ENCODE measurements at places on chromosomes 2 and 18. TPM values are rescaled to one million over a fixed set of nuclear protein-coding genes. Genes with fewer than 3 reads are reported as not detected.
A peak's percentile ranks its signal among the peaks of the same experiment; 100 is the strongest.

Gene HSBP1L1
- total RNA-seq: 18.0 TPM

Gene SLC9A4
- total RNA-seq: not detected

- no peaks in the 10 kb centered on the region for H3K36me3 ChIP-seq
- H3K4me1 ChIP-seq: no peaks in the 10 kb centered on the region
- H3K27ac ChIP-seq: no peak overlapping the region
- H3K27me3 ChIP-seq: no peaks in the 10 kb centered on the region
- no peak overlapping the region for H3K4me3 ChIP-seq
- no peak for DNase-seq
Measured at GRCh38 chr2:180630756-180631155, 349.6 kb upstream of the UBE2E3 start.

GRCh38 chr2:141529659-141530058, 601.2 kb downstream of the LRP1B start:
- H3K4me1 ChIP-seq: no peaks in the 10 kb centered on the region
- no peak overlapping the region for H3K27ac ChIP-seq
- no peaks in the 10 kb centered on the region for H3K36me3 ChIP-seq
- no peaks in the 10 kb centered on the region for H3K27me3 ChIP-seq
- no peak for DNase-seq

- H3K4me1 ChIP-seq: no peaks in the 10 kb centered on the region
- no peak overlapping the region for H3K4me3 ChIP-seq
- H3K27me3 ChIP-seq: no peaks in the 10 kb centered on the region
Measured at GRCh38 chr2:84197901-84198300, 261.2 kb downstream of the SUCLG1 start.

- H3K27ac ChIP-seq: no peak overlapping the region
- H3K4me3 ChIP-seq: no peak overlapping the region
- no peaks in the 10 kb centered on the region for H3K27me3 ChIP-seq
Measured at GRCh38 chr18:73842795-73843394, 304.7 kb downstream of the FBXO15 start.

Gene ACMSD
- not detected for total RNA-seq

GRCh38 chr18:12776821-12777471, 74.1 kb downstream of the PSMG2 start:
- no peaks in the 10 kb centered on the region for H3K36me3 ChIP-seq
- H3K4me3 ChIP-seq: no peak overlapping the region
- H3K27ac ChIP-seq: no peak overlapping the region
- no peaks in the 10 kb centered on the region for H3K4me1 ChIP-seq
- no peaks in the 10 kb centered on the region for H3K27me3 ChIP-seq

GRCh38 chr18:58325494-58325893, 281.5 kb downstream of the NEDD4L start:
- no peaks in the 10 kb centered on the region for H3K27me3 ChIP-seq
- no peak overlapping the region for H3K27ac ChIP-seq
- DNase-seq: no peak
- H3K4me1 ChIP-seq: no peaks in the 10 kb centered on the region
- H3K4me3 ChIP-seq: no peak overlapping the region
- peaks cover 14% of the 10 kb centered on the region for H3K36me3 ChIP-seq

- H3K27me3 ChIP-seq: no peaks in the 10 kb centered on the region
- H3K36me3 ChIP-seq: no peaks in the 10 kb centered on the region
- H3K4me3 ChIP-seq: no peak overlapping the region
- no peaks in the 10 kb centered on the region for H3K4me1 ChIP-seq
Measured at GRCh38 chr2:65199891-65200290, 27.7 kb upstream of the ACTR2 start.

- no peak for DNase-seq
- H3K4me1 ChIP-seq: no peaks in the 10 kb centered on the region
- no peak overlapping the region for H3K27ac ChIP-seq
- H3K36me3 ChIP-seq: no peaks in the 10 kb centered on the region
- H3K4me3 ChIP-seq: no peak overlapping the region
Measured at GRCh38 chr2:221467610-221468009, 104.5 kb downstream of the EPHA4 start.

DNA sequence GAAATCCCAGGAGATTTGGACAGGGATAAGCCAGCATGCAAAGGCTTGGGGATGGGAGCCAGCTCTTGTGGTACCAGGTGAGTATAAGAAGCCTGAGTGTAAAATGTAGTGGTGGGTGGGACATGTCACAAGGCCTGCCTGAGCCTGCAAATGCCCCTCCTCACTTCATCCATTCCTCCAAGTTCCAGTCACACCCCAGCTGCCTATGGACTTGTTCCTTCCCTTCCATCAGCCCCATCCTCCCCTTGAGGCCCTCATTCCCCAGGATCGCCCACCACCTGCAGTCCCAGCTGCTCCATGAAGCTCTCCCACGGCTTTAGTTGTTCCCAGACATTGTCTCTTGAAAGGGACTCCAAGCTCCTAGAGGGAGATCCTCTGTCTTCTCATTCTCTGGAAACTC, 81.5 kb downstream of the MARCO start:
- H3K4me1 ChIP-seq: no peaks in the 10 kb centered on the region
- H3K36me3 ChIP-seq: no peaks in the 10 kb centered on the region
- no peak for DNase-seq

Gene RBM44
- total RNA-seq: under 0.01 TPM

Gene GCG
- not detected for total RNA-seq

- no peak overlapping the region for H3K27ac ChIP-seq
- DNase-seq: no peak
- no peaks in the 10 kb centered on the region for H3K4me1 ChIP-seq
- H3K36me3 ChIP-seq: no peaks in the 10 kb centered on the region
- H3K4me3 ChIP-seq: no peak overlapping the region
Measured at GRCh38 chr2:39135690-39136259, 14.9 kb upstream of the SOS1 start.

Gene TMEM87B
- 20.1 TPM for total RNA-seq

- no peaks in the 10 kb centered on the region for H3K27me3 ChIP-seq
- no peaks in the 10 kb centered on the region for H3K36me3 ChIP-seq
- H3K4me1 ChIP-seq: no peaks in the 10 kb centered on the region
Measured at GRCh38 chr2:198044777-198045176, 240.4 kb downstream of the PLCL1 start.

GRCh38 chr2:29139731-29140130, 24.5 kb downstream of the CLIP4 start:
- H3K4me3 ChIP-seq: no peak overlapping the region
- no peaks in the 10 kb centered on the region for H3K27me3 ChIP-seq
- H3K4me1 ChIP-seq: no peaks in the 10 kb centered on the region
- H3K36me3 ChIP-seq: no peaks in the 10 kb centered on the region
- no peak overlapping the region for H3K27ac ChIP-seq

DNA sequence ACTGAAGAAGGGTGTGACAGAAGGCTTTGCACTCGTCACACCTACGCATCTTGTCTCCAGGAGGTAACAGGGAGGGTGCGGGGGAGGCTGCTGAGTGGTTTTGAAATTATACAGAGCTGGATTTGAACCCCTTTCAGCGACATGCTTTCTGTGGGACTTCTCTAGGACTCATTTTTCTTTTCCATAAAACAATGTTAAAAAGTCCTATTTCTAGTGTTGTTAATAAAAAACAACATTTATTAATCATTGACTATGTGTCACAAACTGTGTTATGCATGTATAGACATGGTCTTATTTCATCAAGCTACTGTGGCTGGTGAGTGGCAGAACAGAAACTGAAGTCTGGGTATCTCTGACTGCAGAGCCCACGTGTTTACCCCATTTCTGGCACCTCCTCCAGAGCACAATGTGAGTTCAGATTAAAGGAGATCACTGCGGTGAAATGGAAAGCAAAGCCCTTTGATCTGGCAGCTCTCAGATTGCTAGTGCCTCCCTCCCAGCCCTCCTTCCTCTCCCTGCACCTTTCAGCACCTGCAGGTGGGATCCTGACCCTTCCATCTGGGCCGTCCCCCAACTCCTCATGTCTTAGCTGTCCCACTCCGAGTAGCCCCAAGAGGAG, 315.5 kb upstream of the MYT1L start:
- H3K36me3 ChIP-seq: no peaks in the 10 kb centered on the region
- H3K4me1 ChIP-seq: no peaks in the 10 kb centered on the region

Gene PROKR1
- not detected for total RNA-seq

Gene CAVIN2
- total RNA-seq: 53.8 TPM

Gene FEV
- total RNA-seq: not detected

GRCh38 chr2:20482725-20483124, 35.9 kb downstream of the RHOB start:
- H3K4me3 ChIP-seq: no peak overlapping the region
- peaks cover 30% of the 10 kb centered on the region for H3K4me1 ChIP-seq
- no peaks in the 10 kb centered on the region for H3K36me3 ChIP-seq

Gene PTPN2
- 12.9 TPM for total RNA-seq

- H3K36me3 ChIP-seq: peaks cover 88% of the 10 kb centered on the region
- H3K27ac ChIP-seq: no peak overlapping the region
Measured at GRCh38 chr2:169815849-169816248, 8.9 kb downstream of the METTL5 start.

- no peaks in the 10 kb centered on the region for H3K36me3 ChIP-seq
- no peaks in the 10 kb centered on the region for H3K27me3 ChIP-seq
- peak overlapping the region; percentile 37 for H3K27ac ChIP-seq
- peaks cover 91% of the 10 kb centered on the region for H3K4me1 ChIP-seq
- no peak for DNase-seq
Measured at GRCh38 chr2:174588463-174588862, 9.1 kb downstream of the WIPF1 start.

DNA sequence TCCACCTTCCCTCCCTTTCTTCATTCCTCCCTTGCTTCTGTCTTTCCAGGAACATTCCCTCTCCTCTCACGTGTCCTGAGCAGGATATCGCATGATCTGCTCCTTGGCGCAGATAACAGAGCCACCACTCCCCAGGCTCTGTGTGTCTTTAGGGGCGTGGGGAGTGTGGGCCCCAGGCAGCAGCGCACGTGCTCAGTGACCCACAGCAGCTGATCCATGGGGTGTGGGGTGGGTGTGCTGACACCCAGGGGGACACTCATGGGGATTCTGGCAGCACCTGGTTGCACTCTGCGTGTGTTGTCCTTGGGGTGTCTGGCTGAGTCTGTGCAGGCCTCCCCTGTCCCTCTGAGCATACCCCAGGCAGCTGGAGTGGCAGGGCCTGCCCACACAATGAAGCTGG, 9.9 kb upstream of the FOSL2 start:
- no peak for DNase-seq
- H3K27ac ChIP-seq: no peak overlapping the region
- H3K27me3 ChIP-seq: no peaks in the 10 kb centered on the region
- H3K36me3 ChIP-seq: no peaks in the 10 kb centered on the region

Gene SS18
- total RNA-seq: 125 TPM

DNA sequence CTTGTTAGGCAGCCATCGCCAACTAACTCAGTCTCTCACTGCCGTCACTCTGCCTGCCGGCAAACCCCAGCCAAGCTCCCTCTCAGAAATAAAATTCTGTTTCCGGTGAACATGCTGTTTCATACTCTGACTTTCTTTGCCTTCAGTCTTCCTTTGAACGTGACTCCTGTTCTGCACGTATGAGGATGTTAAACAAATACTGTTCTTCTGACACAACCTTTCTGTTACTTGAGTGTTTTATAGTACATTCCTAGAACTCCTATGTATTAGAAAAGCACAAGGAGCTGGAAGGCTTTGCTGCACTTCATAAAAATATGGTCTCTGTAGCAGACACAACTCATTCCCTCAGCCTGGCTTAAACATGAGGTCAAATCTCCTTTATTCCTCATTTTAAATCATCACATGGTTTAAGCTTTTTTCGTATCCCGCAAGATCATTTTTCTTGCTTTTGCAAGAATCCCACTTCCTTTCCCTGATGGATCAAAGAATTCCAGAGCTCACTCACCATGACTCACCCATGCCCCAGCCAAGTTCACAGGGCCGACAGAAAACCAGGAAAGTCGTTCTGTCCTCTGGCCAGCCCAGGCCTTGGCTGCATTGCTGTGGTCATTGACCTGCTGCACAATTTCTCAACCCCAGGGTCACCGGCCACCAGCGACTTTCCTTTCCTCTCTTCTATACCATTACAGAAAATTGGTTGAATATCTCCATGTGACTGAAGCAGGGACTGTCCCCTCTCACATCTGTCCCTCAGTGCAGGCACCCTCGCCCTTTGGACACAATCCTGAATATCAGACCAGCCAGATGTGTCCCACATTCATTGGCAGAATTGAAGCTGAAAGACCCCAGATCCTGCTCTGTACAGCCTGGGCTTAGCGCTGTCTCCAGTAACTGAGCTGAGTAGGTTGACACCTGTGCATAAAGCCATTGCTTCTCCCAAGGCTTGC, 183.1 kb upstream of the ARL4C start:
- no peaks in the 10 kb centered on the region for H3K27me3 ChIP-seq
- H3K36me3 ChIP-seq: no peaks in the 10 kb centered on the region
- peaks cover 6% of the 10 kb centered on the region for H3K4me1 ChIP-seq
- DNase-seq: peak; percentile 57
- H3K4me3 ChIP-seq: no peak overlapping the region

GRCh38 chr2:105391058-105391627, 7.7 kb downstream of the FHL2 start:
- H3K36me3 ChIP-seq: no peaks in the 10 kb centered on the region
- no peaks in the 10 kb centered on the region for H3K27me3 ChIP-seq
- H3K4me1 ChIP-seq: peaks cover 19% of the 10 kb centered on the region
- no peak overlapping the region for H3K27ac ChIP-seq
- no peak overlapping the region for H3K4me3 ChIP-seq

Gene LRRTM1
- 1.5 TPM for total RNA-seq

DNA sequence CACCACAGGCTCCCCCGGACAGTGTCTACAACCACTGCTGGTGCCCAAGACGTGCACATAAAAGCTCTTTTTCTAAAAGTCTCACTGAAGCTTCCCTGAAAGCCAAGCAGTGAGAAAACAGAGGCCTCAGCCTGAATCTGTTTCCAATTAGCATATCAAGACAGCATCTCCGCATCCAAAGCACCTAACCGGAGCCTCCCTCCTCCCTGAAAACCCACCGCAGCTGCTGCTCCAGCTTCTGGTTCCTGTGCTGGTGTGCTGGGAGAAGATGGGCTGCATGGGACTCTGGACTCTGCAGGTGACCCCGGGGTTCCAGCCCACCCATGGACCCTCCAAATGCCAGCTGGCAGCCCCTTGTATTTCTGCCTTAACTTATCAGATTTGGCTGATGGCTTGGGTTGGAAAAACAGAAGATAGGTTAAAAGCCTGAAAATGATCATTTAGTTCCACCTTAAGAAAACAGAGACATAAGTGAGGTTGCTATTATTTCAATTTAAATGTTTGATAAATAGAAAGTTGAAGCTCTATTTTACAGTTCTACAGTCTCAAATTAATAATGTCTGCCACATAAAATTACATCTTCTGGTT, 103.3 kb downstream of the TMEM18 start:
- H3K27ac ChIP-seq: no peak overlapping the region
- no peaks in the 10 kb centered on the region for H3K36me3 ChIP-seq
- no peak for DNase-seq
- H3K4me1 ChIP-seq: no peaks in the 10 kb centered on the region

GRCh38 chr2:235129850-235130249, 178.0 kb downstream of the SH3BP4 start:
- no peaks in the 10 kb centered on the region for H3K27me3 ChIP-seq
- no peak overlapping the region for H3K27ac ChIP-seq
- DNase-seq: no peak
- no peak overlapping the region for H3K4me3 ChIP-seq
- H3K36me3 ChIP-seq: no peaks in the 10 kb centered on the region
- no peaks in the 10 kb centered on the region for H3K4me1 ChIP-seq

DNA sequence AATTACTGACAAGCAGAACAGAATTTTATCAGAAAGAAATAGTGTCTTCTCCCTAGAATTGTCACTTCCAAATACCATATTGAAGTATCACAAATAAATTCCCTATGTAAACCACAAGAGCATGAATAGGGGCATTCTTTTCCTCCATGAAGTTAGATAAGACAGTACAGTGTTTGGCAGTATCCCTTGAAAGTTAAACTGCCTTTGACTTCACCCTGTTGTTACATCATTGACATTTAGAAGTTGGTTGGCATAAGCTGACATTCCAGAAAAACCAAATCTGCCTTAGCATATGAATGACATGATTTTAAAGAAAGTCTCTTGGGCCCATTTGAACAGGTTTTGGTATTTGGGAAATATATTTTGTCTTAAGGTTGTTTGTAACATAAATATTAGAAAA, 50.2 kb upstream of the OSR1 start:
- no peak for DNase-seq
- H3K4me3 ChIP-seq: no peak overlapping the region
- no peaks in the 10 kb centered on the region for H3K36me3 ChIP-seq
- H3K27me3 ChIP-seq: no peaks in the 10 kb centered on the region
